Heart right ventricle (tissue), 16 donors: ENCODE measurements at places on chromosomes 2 and 18. TPM values are rescaled to one million over a fixed set of nuclear protein-coding genes. Genes with fewer than 3 reads are reported as not detected.

Gene VWA3B
- 1.3 TPM for total RNA-seq

Gene NGEF
- not detected for total RNA-seq

Gene ALPI
- not detected for total RNA-seq

DNA sequence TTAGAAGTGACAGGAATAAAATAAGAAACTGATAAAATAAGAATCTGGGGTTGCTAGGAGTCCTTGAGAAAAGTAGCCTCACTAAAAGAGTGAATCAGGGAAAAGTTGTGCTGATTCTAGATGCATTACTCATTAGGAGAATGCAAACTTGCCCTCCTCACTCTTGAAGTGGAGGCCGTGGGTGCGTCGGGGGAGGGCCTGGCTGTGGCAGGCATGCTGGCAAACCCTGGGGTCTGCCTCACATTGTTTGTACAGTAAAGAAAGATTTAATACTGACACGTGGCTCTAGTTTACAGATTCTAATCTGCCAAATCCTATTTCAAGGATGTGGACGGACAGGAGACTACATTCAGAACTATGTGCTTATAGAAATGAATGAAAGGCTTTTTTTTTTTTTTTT is 41.9 kb downstream of the TANC1 start:
- DNase-seq = no peak

DNA sequence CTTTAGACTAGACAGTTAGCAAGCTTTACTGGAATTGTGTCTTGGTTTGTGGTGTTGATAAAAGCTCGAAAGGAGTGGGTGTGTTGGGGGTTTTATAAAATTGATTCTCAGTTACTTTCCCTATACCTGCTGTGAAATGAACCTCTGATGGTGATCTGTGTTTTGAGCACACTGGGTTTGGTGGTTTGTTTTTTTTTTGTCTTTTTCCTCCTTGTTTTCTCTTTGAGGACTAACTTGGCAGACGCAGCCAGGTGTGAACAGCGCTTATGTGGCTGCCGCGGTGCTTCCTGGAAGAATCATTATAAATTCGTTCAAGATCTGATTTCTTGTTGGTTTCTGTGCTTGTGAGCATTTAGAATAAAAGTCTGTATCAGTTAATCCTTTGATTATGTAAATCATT is 28.5 kb downstream of the GRHL1 start:
- no peak for DNase-seq

- no peak for DNase-seq
These were observed 64.8 kb downstream of the CYP26B1 start for GRCh38 chr2:72082887-72083286.

DNA sequence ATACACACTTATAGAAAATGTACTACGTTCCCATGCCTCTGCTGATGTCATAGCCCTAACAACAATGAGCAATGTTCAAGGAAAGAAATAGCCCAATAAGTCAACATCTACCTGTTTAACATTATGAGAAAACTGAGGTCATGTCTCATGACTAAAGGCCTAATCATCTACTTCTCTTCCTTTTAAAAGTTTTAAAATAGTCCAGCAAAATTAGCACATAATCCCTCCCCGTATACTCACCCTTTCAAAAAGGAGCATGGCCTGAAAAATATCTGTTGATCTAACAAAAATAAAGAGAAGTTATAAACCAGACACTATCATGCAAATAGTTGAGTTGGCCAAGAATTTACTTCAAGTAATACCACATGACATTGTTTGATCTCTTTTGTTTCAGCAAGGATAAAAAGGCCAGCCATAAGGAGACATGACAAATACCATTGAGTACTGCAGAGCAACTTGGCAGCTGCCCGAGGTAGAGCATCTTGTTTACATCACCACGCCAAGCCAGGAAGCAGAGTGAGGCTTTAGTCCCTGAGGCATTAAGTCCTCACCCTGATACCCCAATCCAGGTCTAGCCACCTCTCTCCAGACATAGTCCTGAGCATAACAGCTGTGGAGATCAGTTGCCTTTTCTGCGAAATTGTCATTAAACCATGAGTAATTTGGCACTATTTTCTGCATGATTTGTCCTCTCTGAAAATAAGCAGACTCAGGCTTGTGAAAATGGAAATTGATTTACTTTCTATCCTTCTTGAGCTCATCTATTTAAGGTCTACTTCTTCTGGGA is 137.4 kb upstream of the ETAA1 start:
- DNase-seq = peak; percentile 29

GRCh38 chr2:72106978-72107377 is 40.7 kb downstream of the CYP26B1 start:
- no peak for DNase-seq

DNA sequence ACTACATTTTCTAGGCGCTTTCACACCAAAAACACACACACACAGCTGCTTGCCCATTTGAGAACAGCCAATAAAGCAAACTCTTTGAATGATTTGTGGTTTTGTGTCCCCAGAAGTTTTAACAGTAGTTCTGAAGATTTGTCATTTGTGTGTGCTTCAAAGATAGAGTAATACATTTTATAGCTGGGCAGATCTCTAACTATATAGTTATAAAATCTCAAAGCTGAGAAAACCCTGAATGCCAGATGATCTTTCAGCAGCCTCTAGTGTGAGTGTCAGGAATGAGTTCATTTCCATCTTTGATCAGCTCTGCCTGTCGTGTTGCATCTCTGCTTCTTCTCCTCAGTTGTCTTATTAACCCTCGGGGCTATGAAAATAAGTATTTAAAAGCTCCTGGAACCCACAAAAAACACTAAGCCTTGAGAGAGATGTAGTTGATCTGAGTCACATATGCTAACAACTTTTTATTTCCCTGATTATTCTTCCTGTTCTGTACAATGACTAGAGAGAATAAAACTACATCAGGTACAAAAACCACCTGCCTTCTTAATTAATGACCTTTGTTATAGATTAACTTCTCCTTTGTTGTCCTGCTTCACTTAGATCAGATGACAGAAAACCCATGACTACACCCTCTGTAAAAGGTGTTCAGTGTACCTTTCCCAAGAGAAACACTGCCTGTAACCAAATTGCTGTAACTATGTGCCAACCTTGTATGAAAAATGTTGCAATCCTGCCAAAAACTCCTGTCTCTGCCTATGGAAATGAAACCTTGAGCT is 30.0 kb upstream of the SLC3A1 start:
- DNase-seq = no peak

DNA sequence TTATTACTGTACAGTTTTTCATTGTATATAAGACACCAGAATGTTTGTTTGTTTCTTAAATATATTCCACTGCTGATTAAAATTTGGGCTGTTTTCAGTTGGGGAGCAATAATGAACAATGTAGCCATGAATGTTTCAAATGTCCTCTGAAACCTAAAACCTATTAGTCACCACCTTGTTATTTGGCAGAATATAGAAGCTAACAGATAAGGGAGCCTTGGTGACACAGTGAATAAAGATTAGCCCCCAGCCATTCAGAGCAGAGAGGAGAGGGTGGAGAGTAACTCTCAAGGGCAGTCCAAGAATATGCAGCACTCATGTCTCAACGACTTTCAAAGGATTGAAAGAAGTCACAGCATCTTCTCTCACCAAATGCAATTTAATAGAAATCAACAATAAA is 43.1 kb upstream of the ATP8B1 start:
- peak; percentile 16 for DNase-seq

DNA sequence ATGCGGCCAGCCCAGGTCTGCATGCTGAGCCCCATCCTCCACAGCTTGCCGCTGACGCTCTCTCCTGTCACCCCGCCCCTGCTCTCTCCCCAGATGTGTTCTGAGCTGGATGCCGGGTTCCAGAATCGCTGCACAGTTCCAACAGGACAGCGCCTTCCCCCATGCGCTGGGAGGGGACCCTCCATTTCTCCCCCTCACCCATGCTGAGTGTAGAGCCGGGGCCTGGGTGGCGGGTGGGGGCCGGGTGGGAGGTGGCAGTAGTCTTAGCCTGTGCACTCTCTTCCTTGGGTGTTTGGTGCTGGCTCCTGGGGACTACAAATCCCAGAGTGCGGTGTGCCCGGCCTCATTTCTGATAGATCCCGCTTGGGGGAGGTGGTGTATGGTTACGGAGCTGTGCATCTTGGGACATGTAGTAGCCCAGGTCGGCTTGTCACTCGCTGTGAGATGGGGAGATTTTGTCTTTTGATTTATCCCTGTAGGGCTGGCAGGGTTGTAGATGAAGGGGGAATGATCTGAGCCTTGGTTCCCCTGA is 6.8 kb downstream of the DNAJB2 start:
- DNase-seq = no peak

DNA sequence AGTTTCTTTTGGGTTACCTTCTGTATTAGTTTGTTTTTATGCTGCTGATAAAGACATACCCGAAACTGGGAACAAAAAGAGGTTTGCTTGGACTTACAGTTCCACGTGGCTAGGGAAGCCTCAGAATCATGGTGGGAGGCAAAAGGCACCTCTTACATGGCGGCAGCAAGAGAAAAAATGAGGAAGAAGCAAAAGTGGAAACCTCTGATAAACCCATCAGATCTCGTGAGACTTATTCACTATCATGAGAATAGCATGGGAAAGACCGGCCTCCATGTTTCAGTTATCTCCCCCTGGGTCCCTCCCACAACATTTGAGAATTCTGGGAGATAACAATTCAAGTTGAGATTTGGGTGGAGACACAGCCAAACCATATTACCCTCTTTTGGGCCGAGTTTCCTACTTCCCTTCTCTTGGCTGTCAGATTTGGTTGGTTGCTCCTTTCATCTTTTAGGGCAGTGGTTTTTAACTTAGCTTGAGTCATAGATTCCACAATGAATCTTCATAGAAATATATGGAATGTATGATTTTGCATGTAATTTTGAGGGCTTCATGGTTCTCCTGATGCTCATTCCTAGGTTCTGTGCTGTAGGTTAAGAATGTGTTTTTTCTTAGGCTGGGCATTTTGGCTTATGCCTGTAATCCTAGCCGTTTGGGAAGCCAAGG is 44.2 kb downstream of the CEP192 start:
- DNase-seq = no peak

DNA sequence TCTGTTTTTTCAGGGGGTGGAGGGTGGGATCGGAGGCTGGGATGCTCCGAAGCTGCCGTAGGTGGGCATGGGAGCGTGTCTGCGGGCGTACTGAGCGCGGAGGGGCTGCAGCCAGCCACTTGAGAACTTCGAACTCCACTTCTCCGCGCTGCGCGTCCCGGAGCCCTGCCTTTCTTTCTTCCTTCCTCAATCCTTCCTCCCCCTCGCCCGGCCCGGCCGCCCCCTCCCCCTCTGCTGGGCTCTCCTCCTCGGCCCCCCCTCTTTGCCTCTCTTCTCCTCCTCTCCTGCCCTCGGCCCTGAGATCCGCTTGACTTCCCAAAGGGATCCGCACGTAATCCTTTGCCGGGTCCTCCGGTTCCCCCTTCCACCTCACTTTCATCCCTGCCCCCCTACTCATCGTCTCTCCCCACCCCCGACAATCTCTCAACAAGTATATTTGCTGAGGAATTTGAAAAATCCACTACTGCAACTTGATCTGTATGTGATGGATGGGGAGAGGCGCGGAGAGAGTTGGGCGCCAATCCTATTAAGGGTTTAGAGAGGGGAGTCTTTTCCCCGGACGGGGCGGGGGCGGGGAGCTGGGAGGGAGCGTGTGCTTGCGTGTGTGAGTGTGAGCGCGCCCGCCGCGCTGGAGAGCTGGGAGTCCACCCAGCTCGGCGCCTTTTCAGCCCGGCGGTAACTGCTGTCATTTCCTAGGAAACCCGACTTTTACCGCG is 1.1 kb downstream of the GLI2 start:
- DNase-seq = peak; percentile 48

- DNase-seq = no peak
These were observed 242.6 kb downstream of the EN1 start for GRCh38 chr2:118604811-118605210.
